ENCODE measurements at places on chromosomes 1 and 21. TPM values are rescaled to one million over a fixed set of nuclear protein-coding genes. Genes with fewer than 3 reads are reported as not detected.

- DNase-seq = no peak
Observed at GRCh38 chr1:100943533-100943932, 47.6 kb downstream of the SLC30A7 start.

Gene MARK1
- 9.7 TPM for polyA plus RNA-seq

Gene COL11A1
- 7.0 TPM for polyA plus RNA-seq

- no peak for DNase-seq
Observed at GRCh38 chr1:11355559-11356475, 82.8 kb downstream of the UBIAD1 start.

Gene CAPN9
- 0.54 TPM for polyA plus RNA-seq

Gene WDR77
- polyA plus RNA-seq = 45.4 TPM

DNA sequence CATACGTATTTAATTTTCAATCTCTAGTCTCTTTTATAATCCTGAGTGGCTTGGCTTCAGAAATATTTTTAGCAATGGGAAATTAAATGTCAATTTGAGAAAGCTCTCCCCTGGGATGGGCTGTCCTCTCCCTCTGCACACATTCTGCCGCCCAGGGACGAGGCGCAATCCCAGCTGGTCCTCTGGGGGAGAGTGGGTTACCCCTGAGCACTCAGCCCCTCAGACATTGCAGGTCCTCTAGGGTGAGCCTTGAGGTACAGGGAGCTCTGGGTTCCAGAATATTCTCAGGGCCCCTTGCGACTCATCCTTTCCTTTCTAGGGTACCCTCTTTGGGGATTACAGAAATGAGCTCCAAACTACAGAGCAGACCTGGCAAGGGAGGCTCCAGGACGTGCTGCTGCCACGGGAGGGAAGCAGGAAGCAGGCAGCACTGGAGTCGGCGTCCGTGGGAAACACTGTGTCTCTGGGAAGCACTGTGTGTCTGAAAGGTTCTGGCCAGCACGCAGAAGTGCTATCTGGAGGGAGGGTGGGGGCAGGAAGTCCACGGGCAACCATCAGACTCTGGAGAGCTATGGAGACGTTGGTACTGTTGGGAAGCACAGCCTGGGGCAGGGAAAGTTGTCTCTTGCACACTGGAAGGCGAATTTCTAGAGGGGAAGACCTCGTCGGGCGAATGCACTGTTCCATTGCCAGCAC, 343.3 kb upstream of the VAMP3 start:
- no peak for DNase-seq
